ENCODE measurements at places on chromosomes 6 and 20.
A peak's percentile ranks its signal among the peaks of the same experiment; 100 is the strongest.

GRCh38 chr20:46573788-46574584 lies 23.5 kb upstream of the OCSTAMP start:
- DNase-seq: no peak

DNA sequence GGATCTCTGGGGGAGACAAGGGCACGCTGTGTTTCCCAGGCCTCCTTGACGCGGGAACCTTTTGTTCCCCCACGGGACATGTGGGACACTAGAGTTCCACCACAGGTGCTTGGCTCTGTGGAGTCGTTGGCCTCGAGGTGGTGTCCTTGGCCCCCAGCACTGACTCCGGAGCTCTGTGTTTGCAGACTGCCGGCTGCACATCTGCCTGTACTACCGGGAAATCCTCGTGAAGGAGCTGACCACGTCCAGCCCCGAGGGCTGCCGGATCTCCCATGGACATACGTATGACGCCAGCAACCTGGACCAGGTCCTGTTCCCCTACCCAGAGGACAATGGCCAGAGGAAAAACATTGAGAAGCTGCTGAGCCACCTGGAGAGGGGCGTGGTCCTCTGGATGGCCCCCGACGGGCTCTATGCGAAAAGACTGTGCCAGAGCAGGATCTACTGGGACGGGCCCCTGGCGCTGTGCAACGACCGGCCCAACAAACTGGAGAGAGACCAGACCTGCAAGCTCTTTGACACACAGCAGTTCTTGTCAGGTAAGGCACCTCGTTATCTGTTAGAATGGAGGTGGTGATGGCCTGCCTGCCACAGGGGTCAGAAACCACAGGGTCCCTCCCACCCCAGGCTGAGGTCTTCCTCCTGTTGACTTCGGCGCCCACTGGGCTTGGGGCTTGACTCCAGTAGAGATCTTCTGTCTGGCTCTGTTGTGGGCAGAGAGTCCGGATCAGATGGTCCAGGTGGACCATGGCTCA lies 9.9 kb downstream of the IRF4 start:
- no peak for DNase-seq

- DNase-seq: no peak
Observed at GRCh38 chr6:34513646-34514045, 42.5 kb downstream of the SPDEF start.

DNA sequence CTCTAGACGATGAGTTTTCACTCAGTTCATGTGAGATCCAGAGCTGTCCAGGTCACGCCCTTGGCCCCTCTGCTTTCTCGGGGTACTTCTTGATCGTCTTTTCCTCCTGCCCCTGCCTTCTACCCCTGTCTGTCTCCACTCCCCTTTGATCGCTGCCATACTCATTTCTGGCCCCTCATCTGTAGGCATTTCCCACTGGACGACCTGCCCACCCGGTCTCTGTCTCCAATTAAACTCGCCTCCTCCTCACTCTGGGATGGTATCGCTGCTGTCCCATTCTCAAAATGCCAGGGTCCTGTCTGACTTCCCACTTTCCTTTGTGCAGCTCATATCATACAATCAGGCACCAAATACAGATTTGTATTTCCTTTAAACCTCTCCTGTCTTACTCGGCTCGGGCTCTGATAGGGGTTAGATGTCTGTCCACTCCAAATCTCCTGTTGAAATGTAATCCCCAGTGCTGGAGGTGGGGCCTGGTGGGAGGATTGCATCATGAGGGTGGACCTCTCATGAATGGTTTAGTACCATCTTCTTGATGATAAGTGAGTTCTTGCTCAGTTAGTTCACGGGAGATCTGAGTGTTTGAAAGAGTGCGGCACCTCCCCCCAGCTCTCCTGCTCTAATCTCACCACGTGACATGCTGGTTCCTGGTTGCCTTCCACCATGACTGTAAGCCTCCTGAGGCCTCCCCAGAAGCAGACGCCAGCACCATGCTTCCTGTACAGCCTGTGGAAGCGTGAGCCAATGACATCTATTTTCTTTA lies 3.5 kb upstream of the SYNJ2 start:
- no peak for DNase-seq

DNA sequence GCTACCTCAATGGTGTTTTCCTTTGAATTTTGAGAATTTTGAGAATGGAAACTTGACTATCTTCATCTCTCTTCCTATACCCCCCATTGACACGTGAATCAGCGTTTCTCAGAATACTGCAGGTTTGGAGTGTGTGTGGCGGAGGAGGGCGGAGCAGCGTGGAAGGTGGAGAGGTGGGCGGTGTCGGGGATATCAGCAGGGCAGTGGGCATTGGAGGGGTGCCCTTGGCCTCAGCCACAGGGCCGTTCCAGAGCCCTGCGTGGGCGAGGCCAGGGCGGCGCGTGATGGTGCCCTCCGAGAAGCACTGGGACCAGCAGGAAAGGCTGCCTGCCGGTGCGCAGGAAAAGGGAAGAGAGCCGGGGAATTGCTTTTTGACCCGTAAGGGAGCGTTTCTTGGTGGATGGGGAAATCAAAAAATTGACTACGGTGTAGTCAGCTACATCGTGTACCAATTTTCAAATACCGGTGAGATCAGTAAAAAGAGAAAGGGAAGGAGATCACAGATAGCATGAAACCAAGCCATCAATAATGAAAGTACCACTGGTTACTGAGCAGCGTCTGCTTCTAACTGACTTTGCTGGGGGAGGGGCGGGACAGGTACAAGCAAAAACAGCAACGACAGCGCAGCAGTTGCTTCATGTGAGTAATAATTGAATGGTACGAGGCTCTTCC lies 82.7 kb upstream of the DUSP22 start:
- peak; percentile 56 for DNase-seq

- no peak for DNase-seq
Observed at GRCh38 chr6:66496659-66497058, 789.6 kb upstream of the EYS start.

Measured in activated T-cell treated with anti-CD3 and anti-CD28 coated beads for 48 hours (primary cell).